NCI-H2029 (cell line): ENCODE measurements at places on chromosomes 3 and 15.

GRCh38 chr3:29454161-29454611 is 173.3 kb downstream of the RBMS3 start:
- DNase-seq: no peak

- no peak for DNase-seq
These were observed 42.3 kb downstream of the PDHB start for GRCh38 chr3:58391156-58391865.

GRCh38 chr3:123084192-123084591 is 17.4 kb downstream of the PDIA5 start:
- no peak for DNase-seq

DNA sequence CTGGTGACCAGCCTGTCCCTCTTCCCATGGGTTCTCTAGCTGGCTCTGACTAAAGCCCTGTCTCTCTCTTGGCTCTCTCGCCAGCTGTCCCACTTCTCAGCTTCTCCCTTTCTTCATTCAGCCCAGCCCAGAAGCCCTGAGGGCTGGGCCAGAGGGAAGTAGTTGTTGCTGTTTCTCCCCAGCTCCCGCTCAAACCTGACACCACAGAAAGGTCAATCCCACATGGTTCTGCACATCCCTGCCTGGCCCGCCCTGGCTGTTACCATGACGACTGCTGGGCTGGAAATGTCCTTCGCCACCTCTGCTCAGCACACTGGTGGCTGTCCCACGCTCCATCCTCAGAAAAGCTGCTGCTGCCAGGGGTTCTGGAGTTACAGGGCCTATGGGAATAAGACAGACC is 25.9 kb downstream of the CCDC32 start:
- no peak for DNase-seq

DNA sequence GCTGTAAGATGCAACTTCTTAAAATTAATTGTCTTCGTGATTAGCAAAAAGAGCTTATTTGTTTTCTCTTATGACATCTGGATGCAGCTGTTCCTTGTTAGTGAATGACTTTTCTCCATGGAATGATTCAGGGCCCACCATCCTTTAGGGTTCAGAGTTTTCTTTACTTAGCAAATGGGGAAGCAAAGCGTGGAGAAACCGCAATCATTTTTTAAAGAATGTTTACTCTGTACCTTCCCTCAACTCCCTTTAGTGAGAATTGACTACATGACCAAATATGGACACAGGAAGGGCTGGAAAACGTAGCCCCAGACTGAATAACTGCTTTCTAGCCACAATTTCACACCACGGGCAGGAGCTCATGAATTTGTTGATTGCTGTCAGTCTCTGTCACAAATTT is 130.1 kb downstream of the EDEM1 start:
- DNase-seq: no peak

- no peak for DNase-seq
These were observed 453.7 kb downstream of the NAALADL2 start for GRCh38 chr3:175312791-175313190.

DNA sequence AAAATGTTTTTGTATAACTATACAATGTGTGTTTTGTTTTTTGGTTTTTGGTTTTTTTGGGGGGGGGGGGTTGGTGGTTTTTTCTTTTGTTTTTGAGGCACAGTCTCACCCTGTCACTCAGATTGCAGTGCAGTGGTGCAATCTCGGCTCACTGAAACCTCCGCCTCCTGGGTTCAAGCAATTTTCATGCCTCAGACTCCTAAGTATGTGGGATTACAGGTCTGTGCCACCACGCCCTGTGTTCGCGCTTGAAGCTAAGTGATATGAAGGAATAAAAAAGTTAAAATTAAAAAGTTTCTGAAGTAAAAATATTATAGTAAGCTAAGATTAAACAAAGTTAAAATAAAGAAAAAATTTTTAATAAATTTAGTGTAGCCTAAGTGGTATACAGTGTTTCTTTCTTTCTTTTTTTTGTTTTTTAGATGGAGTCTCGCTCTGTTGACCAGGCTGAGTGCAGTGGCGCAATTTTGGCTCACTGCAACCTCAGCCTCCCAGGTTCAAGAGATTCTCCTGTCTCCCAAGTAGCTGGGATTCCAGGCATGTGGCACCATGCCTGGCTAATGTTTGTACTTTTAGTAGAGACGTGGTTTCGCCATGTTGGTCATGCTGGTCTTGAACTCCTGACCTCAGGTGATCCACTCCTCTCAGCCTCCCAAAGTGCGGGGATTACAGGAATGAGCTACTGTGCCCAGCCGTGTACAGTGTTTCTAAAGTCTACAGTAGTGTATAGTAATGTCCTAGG is 53.9 kb upstream of the TEX55 start:
- no peak for DNase-seq

DNA sequence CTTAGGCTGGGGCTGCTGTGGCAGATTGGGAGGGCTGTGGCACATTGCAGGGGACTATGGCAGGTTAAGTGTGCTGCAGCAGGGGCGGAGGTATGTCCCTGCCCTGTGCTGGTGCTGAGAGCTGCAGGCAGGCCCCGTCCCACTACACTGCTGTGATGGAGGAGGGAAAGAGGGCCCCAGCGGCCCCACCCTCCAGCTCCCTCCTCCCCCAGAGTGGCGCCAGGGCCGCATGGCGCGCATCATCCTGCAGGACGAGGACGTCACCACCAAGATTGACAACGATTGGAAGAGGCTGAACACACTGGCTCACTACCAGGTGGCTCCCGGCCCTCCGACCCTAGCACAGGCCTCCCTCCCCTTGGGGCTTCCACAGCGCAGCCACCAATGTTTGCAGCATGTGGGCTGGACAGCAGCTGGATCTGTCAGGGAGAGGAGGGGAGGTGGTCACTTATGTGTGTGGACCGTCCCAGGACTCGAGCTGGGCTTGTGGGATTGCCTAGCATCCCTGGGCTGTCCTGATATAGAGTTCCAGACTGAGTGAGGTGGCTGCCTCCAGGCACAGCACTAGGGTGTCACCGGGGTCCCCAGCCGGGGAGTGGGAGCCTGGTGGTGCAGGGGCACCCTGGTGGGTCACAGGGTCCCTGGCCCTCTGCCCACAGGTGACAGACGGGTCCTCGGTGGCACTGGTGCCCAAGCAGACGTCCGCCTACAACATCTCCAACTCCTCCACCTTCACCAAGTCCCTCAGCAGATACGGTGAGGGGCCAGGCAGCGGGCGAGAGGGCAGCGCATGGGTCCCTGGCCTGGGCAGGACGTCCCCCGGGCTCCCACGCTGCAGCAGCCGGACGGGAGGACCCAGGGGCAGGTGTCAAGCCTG is 46.1 kb downstream of the PLXNA1 start:
- DNase-seq: no peak

DNA sequence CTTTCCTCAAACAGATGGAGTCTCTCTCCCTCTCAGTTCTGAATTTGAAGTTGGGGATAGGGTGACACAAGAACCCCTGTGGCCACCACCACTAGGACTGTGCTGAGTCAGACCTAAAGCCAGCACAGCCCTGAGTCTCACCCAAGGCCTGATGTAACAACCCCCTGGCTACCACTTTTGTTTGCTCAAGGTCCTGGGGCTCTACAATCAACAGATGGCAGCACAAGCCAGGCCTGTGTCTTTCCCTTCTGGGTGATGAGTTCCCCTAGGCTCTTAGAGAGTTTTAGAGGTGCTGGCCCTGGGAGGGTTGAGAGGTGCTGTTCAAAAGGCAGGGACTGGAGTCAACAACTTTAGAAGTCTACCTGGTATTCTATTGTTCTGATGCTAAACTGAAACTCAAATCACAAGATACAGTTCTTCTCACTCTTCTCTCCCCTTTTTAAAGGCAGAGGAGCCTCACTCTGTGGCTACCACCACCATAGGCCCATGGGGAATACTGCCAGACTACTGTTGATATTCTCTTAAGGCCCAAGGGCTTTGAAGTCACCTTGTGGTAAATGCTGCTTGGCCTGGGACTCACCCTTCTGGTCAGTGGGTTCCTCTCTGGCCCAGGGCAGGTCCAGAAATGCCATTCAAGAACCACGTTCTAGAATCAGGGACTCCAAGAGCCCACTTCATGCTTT is 6.5 kb downstream of the OR5K4 start:
- DNase-seq: no peak
